GM12892 (cell line): ENCODE measurements at places on chromosomes 7 and 10.

DNA sequence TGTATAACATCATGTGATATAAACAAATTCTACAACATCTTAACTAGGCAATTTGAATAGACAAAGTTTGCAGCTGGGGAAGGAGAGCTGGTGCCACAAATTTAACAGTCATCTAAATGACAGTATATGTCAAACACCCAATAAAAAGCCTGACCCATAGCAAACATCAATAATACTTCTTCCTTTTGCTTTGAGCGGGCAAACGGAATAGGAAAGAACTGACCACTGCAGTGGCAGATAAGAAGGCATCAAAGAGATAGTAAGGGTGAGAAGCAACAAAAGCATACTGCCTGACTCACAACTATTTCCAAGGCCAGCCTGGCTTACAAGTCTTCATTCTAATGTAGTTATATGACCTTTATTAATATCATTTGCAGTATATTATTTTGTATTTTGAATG lies 99.9 kb downstream of the LRRN3 start:
- DNase-seq, result no peak

GRCh38 chr10:122327237-122328206 lies 47.0 kb upstream of the PLEKHA1 start:
- no peak for DNase-seq

DNA sequence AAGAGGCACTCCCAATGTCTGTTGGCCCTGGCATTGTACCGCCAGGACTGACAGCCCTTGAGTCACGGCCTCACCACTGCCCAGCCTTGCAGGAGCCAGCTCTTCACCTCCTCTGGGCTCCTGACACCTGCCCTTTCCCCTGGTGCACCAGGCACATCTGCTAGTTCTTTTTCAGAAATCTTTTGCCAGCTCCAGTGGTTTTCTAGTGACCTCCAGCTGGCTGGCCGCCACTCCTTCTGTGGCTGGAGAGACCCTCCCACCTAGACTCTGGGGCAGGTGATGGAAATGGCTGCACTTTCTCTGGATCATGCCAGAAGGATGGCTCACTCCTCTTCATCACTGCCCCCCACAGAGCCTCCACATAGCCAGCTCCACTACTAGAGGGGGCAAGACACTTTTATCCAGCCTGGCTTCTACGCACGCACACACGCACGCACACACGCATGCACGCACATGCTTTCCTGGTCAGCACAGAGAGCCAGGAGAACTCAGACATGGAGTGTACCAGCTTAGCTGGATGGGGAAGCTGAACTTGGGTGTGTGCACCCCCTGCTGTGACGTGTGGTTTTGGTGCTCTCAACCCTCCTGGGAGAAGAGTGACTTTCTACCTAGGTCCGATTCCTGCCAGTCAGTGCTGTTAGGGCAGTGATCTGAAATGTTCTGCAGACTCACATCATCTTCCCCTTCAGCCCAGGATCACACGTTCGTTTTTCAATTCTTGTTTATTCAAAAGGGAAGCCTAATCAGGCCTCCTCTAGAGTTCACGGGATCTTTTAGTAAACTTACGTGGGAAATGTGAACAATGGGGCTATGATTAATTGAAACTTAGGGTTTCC lies 222.0 kb downstream of the PRPF18 start:
- DNase-seq, result no peak

GRCh38 chr7:138670594-138670993 lies 30.6 kb downstream of the SVOPL start:
- no peak for DNase-seq

DNA sequence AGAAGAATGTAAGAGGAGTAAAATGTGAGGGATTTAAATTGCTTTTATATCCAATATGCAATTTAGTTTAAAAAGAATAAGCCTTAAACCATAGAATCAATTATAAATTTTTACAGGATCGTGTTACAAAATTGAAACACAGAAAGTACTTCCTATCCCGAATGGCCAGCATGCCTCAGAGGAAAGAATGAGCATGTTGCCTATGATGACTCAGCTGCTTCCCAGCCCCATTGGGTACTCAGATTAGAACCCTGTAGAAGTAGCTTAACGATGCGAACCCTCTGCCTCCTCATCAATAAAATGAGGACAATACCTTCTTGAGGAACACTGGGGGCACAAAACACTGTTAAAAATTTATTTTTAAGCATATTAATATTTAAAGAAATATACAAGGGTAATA lies 113.4 kb upstream of the CDK1 start:
- DNase-seq, result no peak
